ENCODE measurements at places on chromosomes 3 and 15.

GRCh38 chr15:94004697-94005096, 226.7 kb upstream of the MCTP2 start:
- no peak for DNase-seq

DNA sequence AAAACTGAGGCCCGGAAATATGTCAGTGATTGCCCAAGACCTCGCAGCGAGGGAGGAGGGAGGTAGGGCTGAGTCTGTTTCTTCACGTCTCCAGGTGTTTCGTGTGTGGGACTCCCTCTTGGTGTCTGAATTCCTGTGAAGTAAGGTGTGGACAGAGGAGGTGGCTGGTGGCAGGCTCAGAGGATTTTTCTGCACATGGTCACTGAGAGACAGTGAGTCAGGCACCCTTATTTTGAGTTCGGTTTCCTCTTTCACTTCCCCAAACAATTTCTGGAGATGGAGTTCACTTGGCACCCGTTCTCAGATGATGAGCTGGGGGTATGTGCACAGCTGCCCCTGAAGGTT, 46.3 kb upstream of the VPS8 start:
- no peak for DNase-seq

DNA sequence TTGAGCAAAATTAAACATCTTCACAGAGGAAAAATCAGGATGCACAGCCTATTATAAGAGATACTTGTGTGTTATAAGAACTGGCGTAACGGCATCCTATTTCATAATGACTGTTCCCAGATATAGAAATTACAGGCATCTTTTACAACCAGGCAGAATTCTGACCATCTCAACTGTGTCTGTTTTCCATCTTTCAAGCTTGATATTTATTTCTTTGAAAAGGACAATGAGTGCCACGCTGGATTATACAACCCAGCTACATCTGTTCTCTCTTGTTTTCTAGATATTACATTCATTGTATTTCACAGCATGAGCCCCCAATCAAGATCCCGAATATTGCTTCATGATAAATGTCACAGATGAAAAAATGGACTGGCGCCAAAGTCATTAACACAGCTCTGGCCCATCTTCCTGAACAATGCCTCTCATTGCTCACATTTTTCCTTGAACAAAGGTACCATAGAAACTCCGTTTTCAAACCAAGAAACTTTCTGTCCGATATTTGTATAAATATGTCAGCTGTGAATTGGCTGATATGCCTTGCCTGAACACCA, 420.6 kb downstream of the TBL1XR1 start:
- no peak for DNase-seq

DNA sequence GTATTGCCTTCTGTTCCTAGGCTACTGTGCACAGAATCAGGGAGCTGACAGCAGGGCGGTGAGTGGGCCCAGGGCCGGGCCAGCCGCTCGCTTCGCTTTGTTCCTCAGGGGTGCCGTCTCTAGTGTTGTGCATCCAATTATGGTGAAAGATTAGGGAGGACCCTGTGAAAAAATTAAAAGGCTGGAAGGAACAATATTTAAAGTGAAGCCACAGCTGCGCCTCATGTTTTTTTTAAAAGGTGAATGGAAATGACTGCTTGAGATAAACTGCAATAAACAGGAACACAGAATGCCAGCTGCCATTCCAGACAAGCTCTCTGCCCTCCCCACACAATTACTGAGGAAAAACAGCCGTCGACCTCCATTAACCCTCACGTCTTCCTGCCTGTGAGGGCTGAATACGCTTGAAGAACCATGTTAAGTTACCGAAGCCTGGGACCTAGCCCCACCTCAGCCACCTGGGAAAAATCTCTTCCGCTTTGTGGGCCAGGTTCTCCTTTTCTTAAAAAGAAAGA, 132.0 kb upstream of the IL12A start:
- no peak for DNase-seq

GRCh38 chr3:105369500-105370371, 3.0 kb downstream of the ALCAM start:
- no peak for DNase-seq

GRCh38 chr3:66344848-66345578, 124.2 kb downstream of the SLC25A26 start:
- DNase-seq, result no peak

GRCh38 chr3:69983546-69984265, 15.8 kb upstream of the SAMMSON start:
- DNase-seq, result no peak

GRCh38 chr15:73925848-73926218, 429 bp upstream of the LOXL1 start:
- no peak for DNase-seq

- no peak for DNase-seq
Observed at GRCh38 chr15:95825671-95826411, 504.7 kb upstream of the NR2F2 start.
